Epithelial cell of proximal tubule (primary cell): ENCODE measurements at places on chromosomes 6 and 20. TPM values are rescaled to one million over a fixed set of nuclear protein-coding genes. Genes with fewer than 3 reads are reported as not detected.
A peak's percentile ranks its signal among the peaks of the same experiment; 100 is the strongest.

GRCh38 chr6:1018041-1018440 lies 293.9 kb upstream of the FOXQ1 start:
- DNase-seq: no peak

DNA sequence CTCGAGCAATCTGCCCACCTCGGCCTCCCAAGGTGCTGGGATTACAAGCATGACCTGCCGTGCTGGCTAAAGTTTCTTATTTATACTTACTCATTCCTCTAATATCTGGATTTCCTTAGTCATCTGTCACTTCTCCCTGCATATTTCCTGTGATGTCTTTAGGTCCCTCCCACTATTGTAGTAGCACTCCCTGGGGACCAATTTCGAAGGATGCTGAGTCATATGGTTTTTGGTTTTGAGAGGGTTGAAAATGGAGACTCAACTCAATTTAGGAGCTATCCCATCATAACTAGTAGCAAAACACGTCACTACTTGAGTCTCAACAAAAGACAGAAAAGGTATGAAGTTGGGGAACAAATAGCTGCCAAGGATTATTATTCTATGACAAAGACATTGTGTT lies 20.2 kb downstream of the MCUR1 start:
- DNase-seq: no peak

DNA sequence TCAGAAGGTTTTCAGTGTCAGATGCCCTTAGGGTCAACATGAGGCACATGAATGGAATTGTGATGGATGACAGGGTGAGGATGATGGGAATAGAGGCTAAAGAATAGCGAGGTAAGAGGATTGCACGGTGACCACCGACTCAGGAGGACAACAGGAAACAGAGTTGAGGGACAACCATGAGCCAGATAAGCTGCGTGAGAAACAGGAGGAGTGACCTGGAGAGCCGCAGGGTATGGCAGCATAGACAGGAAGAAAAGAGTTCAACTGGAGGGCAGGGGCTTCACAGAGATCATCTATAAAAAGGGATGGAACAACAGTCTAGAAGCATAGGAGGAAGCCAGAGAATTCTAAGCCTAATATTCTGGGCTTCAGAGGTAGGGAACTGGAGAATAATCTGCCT lies 84.7 kb upstream of the ENPP5 start:
- no peak for DNase-seq

DNA sequence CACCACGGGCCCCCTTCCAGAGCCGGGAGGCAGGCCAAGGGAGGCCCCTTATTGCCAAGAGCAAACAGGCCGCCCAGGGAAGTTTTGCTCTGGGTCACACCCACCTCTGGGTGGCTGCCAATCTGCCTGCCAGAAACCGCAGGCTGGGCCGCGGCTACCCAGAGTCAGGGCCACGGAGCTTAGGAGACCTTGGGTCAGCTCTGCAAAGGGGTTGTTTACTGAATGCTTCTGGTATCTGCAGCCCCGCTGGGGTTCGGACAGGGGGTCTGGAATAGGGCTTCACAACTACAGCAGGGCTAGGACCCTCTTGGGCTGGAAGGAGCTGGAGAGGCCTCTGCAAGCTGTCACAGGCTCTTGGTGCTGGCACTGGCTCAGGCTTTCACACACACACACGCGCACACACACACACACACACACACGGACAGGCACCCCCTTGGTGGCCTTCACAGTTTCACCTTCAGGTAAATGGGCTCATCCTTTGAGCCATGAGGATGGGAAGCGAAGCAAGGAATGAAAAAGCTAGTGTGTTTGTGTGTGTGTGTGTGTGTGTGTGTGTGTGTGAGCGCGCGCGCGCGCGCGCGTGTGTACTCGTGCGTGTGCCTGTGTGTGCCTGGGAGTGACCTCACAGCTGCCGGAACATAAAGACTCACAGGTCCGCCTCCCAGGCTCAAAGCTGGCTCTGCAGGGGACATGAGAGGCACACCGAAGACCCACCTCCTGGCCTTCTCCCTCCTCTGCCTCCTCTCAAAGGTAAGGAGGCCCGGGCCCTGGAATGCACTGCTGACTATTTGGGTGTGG lies at the start of gene CCN5:
Gene CCN5, plus strand, starts transcription at position 669 of the 798 bp plus-strand sequence. Its CDS starts 22 bp downstream, at position 691.
- DNase-seq: no peak

DNA sequence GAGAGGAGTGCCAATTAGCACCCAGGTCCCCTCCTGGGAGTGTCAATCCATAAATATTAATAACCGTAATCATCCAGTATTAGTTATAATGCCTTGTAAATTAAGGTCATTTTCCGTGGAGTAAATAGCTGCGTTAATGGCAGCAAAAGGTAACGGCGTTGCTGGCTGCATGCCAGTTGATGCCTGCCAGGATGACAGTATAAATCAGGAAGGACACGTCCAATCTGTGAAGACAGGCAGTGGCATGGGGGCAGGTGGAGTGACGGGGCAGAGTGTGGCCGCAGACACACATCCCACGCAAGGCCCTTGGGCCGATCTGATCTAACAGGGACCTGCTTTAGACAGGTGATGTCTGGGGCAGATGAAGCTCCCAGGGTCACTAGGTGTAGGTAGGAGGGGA lies 49.1 kb downstream of the KCNB1 start:
- no peak for DNase-seq

- no peak for DNase-seq
Measured at GRCh38 chr6:30149234-30149633, 11.8 kb downstream of the TRIM10 start.

DNA sequence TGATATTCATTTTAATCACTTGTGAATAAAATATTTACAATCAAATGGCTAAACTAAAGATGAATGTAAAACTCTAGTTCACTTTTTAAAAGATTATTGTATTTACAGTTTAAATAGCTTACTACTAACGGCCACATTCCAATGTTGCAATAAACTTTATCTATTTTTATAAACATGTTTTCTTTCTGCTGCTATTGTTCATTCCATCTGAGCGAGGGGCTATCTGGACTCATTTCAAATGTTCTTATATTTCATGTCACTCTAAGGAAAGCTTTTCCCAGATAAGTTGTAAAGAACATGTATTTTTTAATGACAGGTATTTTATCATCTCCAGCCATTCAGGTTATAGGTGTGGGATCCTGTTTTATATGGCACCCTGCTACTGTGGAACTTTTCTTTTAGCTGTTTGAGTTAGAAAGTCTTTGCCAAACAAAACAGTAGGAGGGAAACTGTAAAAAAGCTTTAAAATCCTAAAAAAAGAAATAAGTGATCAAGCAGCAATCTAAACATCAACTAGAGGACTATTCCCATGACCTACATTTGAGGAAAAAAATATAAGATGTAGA lies 42.5 kb downstream of the HMGCLL1 start:
- DNase-seq: no peak

- peak; percentile 7 for DNase-seq
Measured at GRCh38 chr20:6299456-6299855, 176.6 kb upstream of the FERMT1 start.

GRCh38 chr6:130655586-130655985 lies 171.6 kb upstream of the SMLR1 start:
- no peak for DNase-seq

- DNase-seq: no peak
Measured at GRCh38 chr6:134689177-134689576, 260.7 kb downstream of the ALDH8A1 start.

DNA sequence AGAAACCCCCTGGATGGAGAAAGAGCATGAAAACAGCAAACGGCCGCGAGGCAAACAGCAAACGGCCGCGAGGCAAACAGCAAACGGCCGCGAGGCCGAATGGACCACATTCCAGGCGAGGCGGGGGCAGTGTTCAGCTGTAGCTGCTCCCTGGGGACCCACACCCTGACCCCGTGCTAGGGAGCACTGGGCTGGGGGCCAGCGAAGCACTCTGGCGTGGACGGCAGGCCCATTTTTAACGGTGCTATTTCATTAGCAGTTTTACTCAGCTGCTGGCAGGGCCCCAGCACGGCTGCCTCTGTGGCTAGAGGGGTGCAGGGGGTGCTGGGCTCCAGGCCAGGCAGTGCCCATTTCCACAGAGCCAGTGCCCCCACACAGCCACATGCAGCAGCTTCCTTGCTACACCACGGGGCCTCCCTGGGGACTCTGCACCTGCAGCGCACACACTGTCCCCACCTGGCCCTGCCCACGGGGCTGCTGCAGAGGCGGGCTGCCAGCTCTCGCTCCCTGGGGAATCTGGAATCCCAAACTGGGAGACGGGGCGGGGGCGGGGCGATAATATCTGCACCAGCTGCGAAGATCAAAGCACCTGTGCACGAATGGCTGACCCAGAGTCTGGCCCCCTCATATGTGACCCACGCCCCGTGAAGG lies 35.6 kb upstream of the SLCO4A1 start:
- no peak for DNase-seq

- DNase-seq: no peak
Measured at GRCh38 chr20:11700831-11701230, 216.9 kb upstream of the BTBD3 start.

DNA sequence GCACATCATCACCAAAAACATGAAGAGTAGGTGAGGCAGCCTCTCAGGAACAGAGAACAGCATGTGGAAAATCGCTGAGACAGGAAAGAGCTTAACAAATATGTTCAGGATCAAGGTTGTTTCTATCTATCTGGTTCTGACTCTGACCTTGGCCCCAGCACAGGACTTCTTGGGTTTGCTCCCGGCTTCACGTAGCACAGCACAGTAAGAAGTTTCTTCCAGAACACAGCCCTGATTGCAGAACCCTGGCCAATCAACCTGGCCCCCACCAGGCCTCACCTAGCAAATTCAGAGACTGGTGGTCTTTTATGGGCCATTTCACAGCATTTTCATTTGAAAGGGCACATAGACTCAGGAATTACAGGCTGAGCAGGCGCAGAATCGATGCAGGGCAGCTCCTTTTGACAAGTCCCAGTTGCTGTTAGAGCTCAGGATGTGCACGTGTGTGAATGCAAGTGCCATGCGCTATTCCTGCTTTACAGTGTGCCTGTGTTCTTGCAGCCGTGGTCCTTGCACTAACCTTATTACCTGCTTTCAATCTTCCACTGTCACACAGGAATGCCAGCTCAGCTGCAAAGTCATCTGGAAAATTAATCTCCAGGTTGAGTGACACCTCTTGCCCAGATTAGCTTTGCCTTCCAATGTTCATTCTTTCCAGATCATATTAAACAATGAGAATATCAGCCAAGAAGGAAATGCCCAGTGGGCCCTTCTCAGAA lies 100.5 kb upstream of the SLC2A12 start:
- no peak for DNase-seq

DNA sequence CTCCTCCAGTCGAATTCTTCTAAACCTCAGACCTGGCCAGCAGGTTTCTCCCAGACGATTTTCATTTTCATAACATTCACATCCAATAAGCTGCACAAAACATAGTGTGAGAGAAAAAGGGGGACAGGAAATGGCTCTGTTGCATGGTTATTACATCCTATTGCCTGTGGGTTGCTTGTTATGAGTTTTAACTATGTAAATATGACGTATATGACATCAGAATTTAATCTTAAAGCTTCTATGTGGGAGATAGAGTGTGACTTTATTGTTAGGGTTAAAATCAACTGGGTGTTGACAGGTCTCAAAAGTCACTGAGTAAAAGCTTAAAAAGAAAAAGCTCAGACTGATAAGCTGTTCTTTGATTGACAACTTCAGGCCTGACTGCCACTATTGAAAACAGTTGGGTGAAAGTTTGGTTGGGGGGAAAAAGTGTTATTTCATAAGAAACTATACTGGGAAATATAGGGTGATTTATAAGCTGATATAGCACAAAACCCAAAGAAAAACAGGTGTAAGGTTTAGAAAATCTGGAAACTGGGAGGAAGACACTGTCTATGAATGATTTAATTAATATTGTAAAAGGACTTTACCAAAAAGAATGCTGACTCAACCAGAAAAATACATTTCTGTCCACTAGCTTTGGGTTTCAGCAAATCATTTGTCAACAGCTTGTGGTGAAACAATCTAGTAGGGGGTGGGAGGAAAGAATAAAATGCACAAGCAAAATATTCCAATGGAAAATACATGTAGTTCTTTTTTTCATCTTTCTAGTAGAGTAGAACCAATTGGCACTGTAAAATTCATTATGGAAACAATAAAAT lies 134.1 kb upstream of the CEP162 start:
- DNase-seq: no peak

GRCh38 chr6:86723729-86724128 lies 213.6 kb upstream of the HTR1E start:
- no peak for DNase-seq

DNA sequence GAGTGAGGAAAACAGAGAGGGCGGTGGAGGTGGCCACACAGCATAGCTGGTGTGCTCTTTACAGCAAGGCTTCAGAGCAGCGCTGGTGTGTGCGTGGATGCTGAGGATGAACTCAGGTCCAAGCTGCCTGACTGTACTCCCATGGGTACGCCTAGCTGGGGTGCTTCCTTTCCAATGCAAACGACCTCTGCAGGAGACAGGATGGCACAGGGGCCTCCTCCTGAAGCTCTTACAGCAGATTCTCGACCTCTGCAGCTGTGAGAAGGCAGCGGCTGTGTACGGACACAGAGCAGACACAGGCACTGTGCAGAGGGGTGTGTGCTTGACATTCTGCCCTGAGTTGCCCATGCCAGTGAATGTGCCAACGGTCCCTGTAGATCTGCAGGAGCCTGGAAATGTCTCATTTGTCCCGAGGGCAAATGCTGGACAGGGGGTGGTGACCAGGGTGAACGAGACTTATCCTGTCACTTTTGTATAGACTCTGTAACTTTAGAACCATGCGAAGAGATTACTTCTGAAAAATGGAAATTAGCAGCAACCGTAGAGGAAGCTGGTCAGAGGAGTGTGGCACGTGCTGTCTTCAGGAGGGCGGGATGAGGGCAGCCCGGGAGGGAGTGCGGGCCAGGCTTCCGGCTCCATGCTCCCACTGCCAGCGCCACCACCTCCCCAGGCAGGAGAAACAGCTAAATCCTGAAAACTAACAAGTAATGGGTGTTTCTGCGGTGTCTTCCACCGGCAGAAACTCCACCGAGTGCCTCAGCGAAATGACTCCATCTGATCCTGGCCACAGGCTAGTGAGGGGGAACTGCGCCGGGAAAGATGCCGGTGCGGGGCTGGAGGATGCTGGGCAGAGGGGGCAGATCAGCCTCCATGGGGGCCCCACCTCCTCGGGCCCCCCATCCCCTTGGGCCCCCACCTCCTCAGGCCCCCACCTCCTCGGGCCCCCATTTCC lies 120.9 kb upstream of the RPS6KA2 start:
- no peak for DNase-seq

GRCh38 chr6:6191476-6191875 lies 129.0 kb downstream of the F13A1 start:
- DNase-seq: no peak

DNA sequence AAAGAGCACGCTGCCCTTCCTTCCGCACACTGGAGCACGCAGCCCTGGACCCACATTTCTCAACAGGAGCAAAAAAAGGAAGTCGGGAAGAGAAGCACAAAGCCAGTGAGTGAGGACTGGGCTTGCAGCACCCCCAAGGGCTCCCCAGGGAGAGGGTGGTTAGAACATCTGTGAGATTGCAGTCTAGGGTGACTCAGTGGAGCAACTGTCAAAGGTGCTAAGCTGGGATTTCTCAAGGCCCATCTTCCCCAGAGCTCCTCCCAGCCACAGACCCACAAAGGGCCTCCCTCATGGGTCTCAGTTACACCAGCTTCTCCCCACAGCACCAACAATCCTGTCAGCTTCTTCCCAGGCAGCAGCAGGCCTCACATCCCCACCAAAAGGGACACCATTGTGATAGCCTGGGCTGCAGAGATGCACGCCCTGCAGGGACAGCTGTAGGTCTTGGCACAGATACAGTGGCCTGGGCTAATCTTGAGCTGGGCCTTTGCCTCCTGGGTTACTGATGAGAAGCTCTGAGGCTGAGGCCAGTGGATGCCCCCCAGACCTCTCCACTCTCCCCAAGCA lies 39.6 kb upstream of the CD93 start:
- no peak for DNase-seq

The PNPLA1 gene
- not detected in 2 replicates for total RNA-seq

The NKX2-2 gene
- not detected in 2 replicates for total RNA-seq

The PAX1 gene
- total RNA-seq: not detected in 2 replicates

The EMILIN3 gene
- 0.40 and 1.2 TPM in 2 replicates for total RNA-seq

The HLA-G gene
- total RNA-seq: 0.46 and 0.94 TPM in 2 replicates

The BMP5 gene
- total RNA-seq: 0.07 TPM in 1 of 2 replicates, not detected in the other

The VWA7 gene
- 0.65 and 2.2 TPM in 2 replicates for total RNA-seq
